Omental fat pad (tissue), 4 donors: ENCODE measurements at places on chromosomes 3 and 15.

DNA sequence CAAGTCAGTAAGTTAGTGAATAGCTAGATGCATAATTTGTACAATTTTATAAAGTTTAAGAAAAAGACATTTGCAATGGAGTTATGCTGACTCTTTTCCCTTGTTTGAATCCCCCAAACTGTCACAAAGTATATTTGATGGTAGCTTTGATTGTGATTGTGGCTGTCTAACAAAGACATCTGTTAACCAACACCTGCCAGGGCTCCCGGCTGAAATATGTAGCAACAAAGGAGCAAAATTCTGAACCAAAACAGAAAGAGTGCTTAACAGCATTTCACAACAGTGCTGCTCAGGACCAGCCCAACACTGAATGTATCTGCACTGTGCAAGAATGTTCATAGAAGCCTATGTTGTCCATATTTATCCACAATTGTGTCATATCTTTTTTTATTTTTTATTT lies 39.4 kb downstream of the LEO1 start:
- DNase-seq, result no peak

GRCh38 chr3:197501879-197502620 lies 53.7 kb downstream of the BDH1 start:
- no peak for DNase-seq

GRCh38 chr15:39781967-39782302 lies 706 bp downstream of the FSIP1 start:
- DNase-seq, result no peak

DNA sequence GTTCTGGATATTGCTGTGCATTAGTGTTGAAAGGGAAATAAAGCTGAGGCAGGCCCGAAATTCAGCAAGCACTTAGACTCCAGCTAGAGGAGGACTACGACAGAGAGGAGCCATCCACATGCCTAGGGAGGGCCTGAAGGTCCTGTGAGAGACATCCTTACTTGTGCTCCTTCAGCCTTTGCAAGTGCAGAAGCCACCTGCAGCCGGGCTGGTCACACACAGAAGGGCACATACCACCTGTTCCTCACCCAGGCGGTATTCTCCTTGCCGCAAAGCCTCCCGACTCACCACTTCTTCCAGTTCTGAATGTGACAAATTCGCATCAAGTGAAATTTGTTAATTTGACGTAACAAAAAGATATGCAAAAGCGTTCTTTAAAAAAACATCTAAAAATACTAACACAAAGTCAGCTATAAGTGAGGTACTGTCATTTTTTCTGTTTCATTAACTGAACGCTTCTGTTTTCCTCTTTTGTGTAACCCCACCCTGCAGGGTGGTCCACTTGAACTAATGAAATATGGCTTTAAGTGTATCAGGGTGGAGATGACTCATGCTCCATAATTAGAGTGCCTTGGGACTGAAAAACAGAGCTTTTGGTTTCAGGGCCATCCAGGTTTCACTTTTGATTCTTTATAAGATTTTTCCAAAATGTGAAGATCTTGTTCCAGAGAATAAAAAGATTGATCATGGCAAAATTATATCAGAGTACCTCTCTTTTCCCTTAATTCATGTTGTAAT lies 467.9 kb upstream of the ATP11B start:
- no peak for DNase-seq

DNA sequence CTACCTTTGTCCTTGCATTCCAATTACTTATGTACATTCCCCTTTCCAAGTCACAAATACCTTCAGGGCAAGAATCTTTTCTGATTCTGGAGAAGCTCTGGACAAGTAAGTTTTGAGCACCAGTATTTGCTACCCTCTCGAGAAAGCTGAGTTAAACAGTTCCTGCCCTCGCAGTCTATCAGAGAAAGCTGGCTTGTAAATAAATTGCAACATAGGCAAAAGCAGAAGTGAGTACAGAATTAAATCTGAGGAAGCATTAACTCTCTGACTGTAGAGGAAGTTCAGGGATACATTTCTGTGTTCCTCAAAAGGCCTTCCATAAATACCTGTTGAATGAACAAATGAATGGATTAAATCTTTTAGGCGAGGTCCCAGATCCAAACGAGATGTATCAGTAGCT lies 1.2 kb downstream of the OSBPL11 start:
- DNase-seq, result no peak

DNA sequence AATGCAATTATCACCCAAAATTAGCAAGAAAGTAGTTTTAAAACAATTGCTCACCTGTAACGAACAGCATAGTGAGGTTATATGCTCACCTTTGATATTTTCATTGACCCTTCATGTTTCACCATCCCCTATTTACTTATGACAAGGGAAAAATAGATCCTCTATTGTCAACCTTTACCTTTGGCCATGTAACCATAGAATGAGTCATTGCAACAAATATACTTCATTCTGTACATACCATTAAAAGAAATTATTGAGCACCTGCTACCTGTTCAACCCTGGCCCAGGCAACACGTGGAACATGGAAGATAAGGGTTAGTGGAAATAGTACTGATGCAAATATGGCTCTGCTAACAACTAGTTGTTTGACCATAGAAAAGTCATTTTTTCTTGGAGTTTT lies 20.2 kb downstream of the LSAMP start:
- DNase-seq, result no peak

DNA sequence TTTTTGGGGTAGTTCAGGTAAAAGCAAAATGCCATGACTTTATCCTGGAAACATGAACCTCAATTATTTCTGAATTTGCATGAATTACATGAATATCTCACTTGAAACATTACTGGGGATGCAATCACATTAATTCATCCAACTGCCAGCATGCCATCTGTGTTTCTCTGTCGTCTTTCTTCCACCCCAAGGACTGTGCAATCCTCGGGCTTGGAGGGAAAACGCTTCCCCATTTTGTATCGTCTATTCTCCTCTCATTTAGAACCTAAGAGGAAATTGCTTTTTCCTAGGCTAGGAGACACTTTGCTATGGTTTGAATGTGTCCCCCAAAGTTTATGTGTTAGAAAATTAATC lies 109.4 kb downstream of the SQOR start:
- no peak for DNase-seq

GRCh38 chr15:67130166-67130565 lies 64.8 kb downstream of the SMAD3 start:
- DNase-seq, result no peak

DNA sequence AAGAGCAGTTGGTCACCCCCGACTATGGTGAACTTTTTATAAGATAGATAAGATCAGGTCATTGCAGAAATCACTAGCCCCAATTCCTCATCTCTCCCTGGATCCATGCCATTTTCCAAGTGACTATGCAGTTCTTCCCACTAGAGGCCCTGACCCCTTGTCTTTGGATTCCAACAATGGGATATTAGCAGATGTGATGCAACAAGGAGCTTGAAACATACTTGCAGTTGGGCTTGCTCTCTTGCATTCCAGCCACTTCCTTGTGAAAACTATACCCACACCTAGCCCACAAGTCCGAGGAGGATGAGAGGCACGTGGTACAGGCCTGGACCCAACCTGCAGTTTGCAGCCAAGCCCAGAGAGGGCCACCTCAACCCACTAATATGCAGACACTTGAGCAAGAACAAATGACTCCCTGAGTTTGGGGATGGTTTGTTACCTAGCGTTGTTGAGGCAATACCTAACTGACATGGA lies 60.6 kb downstream of the SUCLG2 start:
- no peak for DNase-seq

DNA sequence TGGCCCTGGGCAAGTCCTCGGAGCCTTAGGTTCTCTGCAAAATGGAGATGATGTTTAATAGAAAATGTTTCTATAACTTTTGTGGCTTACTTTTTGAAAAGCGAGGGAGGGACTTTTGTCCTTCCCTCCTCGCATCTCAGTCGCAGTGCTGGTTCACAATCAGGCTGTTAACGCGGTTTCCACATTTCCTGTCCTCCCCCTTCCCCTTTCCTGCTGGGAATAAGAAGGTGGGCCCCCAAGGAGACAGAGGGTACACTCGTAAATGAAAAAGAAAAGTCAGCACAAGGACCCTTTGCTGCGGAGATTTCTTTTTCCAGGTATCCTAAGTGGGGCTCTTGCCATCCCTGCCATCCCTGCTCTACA lies 29.5 kb downstream of the ARHGAP31 start:
- DNase-seq, result no peak

DNA sequence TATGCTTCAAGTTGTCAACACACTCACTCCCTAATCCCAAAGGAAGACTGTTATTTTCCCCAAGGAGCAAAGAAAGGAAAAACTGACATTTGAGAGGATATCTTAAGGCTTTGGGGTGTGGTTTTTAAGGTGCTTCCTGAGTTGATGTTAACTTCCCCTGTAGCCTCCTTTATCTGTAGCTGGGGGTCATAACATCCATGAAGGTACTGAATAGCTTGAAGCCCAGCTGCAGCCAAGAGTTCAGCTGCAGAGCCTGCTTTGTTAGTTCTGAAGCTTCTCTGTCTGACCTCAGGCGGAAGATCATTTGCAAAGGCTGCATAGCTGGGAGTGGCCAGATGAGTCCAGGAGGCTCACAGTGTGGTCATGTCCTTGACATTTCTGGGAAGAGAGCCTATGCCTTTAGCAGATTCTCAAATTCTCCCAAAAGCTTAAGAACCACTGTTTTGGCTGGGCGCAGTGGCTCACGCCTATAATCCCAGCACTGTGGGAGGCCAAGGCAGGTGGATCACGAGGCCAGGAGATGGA lies 165.4 kb downstream of the SV2B start:
- no peak for DNase-seq

GRCh38 chr3:140128217-140128616 lies 193.2 kb downstream of the CLSTN2 start:
- no peak for DNase-seq

- no peak for DNase-seq
Measured at GRCh38 chr3:147090461-147090860, 315.9 kb downstream of the ZIC4 start.

GRCh38 chr15:82150645-82151044 lies 104.8 kb upstream of the MEX3B start:
- DNase-seq, result no peak

GRCh38 chr15:57589281-57589680 lies 2.4 kb upstream of the MYZAP start:
- DNase-seq, result no peak

- DNase-seq, result peak; percentile 8
Measured at GRCh38 chr15:40245666-40246450, 7.0 kb downstream of the PAK6 start.

DNA sequence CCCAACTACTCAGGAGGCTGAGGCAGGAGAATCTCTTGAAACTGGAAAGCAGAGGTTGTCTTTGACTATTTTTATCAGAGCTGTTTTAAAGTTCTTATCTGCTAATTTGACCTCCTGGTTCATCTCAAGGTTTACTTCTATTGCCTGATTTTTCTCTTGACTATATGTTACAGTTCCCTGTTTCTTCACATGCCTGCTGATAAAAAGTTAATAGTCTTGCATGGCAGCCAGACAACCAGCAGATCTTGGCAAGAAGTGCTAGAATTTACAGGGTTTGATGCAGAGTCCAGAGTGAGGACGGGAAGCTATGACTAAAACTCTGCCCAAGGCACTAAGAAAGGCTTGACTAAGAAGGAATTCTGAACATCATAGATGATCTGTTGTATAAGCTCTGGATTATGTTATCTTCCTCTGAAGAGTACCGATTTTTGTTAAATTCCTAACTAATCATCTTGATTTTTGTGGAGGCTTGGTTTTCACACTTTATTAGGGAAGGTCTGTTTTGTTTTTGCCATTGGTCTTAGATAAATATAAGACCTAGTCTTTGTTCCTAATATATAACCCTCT lies 85.9 kb downstream of the CHSY1 start:
- no peak for DNase-seq

- no peak for DNase-seq
Measured at GRCh38 chr3:72944696-72945095, 51.9 kb upstream of the PPP4R2 start.

- DNase-seq, result no peak
Measured at GRCh38 chr15:85430406-85431204, 50.2 kb downstream of the AKAP13 start.

- no peak for DNase-seq
Measured at GRCh38 chr3:186381424-186382216, 19.6 kb upstream of the DGKG start.

GRCh38 chr15:39803016-39803415 lies 20.4 kb upstream of the FSIP1 start:
- no peak for DNase-seq

GRCh38 chr3:132378048-132378762 lies 39.1 kb upstream of the DNAJC13 start:
- no peak for DNase-seq

- no peak for DNase-seq
Measured at GRCh38 chr15:74369084-74369745, 1.8 kb upstream of the CYP11A1 start.

DNA sequence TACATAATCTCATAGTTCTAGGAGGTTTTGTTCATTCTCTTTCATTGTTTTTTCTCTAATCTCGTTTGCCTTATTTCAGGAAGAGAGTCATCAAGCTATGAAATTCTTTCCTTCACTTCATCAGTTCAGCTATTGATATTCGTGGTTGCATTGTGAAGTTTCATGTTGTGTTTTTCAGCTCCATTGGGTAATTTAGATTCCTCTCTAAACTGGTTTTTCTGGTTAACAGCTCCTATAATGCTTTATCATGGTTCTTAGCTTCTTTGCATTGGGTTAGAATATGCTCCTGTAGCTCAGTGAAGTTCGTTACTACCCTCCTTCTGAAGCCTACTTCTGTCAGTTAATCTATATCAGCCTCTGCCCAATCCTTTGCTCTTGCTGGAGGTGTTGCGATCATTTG lies 69.4 kb upstream of the CD96 start:
- no peak for DNase-seq

DNA sequence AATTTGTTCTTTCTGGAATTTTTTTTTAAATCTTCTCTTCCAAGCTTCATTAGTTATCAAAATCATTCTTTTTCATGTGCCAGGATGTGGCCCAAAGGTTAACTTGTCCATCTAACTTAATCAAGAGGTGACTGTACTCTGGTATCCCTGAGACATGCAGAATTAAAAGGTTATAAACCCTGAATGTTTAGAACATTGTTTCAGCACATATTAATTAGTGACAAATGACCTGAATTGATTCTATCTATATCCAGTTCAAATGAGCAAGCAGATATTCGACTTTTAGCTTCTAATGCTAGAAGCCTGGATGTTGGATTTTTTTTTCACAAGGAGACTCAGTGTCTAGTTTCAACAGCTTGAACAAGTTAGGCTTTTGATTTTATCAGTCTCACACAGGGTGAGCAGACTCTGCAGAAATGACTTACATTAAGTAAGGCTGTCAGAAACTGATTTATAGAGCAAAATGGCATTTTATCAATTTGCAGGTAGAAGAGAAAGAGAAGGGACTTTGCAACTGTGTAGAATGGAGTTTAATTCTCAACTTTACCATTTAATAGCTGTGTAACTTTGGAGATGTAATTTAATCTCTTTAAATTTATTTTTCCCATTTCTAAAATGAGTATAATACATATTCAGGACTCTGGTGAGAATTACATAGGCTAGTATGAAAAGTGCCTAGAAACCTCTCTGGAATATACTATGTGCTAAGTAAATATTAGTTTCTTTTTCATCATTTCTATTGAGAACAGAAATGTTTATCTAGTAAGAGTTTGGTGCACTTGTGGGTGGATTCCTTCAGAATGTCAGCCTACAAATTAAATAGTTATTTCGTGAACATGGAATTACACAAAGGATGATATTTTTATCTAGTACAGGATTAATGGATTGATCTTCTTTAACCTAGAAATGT lies 100.0 kb downstream of the ALCAM start:
- no peak for DNase-seq
